ENCODE measurements at places on chromosomes 4 and X.

DNA sequence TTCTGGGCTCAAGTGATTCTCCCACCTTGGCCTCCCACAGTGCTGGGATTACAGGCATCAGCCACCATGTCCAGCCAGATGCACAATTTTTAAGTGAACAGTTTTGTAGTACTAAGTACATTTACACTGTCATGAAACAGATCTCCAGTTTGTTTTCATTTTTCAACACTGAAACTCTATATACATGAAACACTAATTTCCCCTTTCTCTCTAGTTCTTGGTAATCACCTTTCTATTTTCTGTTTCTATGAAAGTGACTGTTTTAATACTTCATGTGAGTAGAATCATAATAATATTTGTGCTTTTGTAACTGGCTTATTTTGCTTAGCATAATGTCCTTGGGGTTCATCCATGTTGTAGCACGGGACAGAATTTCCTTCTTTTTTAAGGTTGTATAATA lies 237.4 kb downstream of the CAMK2D start:
- no peak for DNase-seq

- no peak for DNase-seq
These were observed 89.1 kb downstream of the DCAF8L2 start for GRCh38 chrX:27679281-27679680.

DNA sequence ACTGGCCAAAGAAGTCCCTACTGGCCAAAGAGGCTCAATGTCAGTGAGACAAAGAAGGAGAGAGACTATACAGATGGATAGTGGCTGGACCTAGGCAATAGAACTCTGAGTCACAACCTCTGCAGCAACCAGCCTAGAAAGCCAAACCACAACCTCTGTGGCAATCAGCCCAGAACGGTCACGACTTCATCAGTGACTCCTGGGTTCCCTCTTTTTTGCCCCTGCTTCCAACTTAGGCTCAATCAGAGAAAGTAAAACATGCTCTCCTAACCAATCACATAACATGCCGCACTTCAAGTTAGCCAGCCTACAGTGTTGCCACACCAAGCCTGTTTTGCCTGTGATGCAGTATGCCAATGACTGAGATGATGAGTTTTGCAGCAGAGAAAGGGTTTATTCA lies 203.4 kb downstream of the ANAPC10 start:
- no peak for DNase-seq

- DNase-seq, result no peak
These were observed 186.5 kb upstream of the RPL34 start for GRCh38 chr4:108433832-108434231.
